ENCODE measurements at places on chromosomes 1 and 21.

- H3K4me3 ChIP-seq = no peak overlapping the region
- no peak for DNase-seq
- H3K27ac ChIP-seq = no peak overlapping the region
- peaks cover 18% of the 10 kb centered on the region for H3K4me1 ChIP-seq
These were observed 27.5 kb downstream of the DMBX1 start for GRCh38 chr1:46517010-46517600.

- H3K27me3 ChIP-seq = no peaks in the 10 kb centered on the region
- no peaks in the 10 kb centered on the region for H3K4me1 ChIP-seq
- no peak for DNase-seq
- H3K4me3 ChIP-seq = no peak overlapping the region
These were observed 19.3 kb upstream of the RAB3GAP2 start for GRCh38 chr1:220291580-220291979.

GRCh38 chr1:21814241-21814918 is 2.3 kb downstream of the LDLRAD2 start:
- DNase-seq = peak; percentile 72
- H3K4me3 ChIP-seq = no peak overlapping the region
- H3K27me3 ChIP-seq = peaks cover 22% of the 10 kb centered on the region
- no peak overlapping the region for H3K27ac ChIP-seq
- peaks cover 15% of the 10 kb centered on the region for H3K36me3 ChIP-seq
- H3K4me1 ChIP-seq = peaks cover 30% of the 10 kb centered on the region

DNA sequence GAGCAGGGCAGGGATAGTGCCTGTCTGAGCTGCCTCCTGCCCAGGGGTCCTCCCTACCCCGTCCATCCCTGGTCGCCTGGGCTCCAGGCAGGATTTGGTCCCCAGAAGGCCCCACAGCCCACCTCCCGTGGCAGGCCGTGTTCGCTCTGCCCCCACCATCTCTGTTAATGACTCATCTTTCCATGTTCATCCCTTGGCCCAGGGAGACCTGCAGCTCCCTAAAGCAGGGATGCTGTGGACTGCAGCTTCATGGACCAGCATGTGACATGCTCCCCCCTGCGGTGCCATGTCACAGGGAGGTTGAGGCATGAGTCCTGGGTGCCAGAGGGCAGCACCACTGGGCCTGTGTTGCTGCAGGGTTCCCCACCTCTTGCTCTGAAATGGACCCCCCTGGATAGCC is 26.8 kb downstream of the UBASH3A start:
- no peak for DNase-seq
- H3K36me3 ChIP-seq = no peaks in the 10 kb centered on the region
- no peak overlapping the region for H3K27ac ChIP-seq
- H3K4me1 ChIP-seq = peaks cover 3% of the 10 kb centered on the region
- no peak overlapping the region for H3K4me3 ChIP-seq
- peaks cover 8% of the 10 kb centered on the region for H3K27me3 ChIP-seq

- no peaks in the 10 kb centered on the region for H3K36me3 ChIP-seq
- no peak for DNase-seq
- no peak overlapping the region for H3K4me3 ChIP-seq
- no peaks in the 10 kb centered on the region for H3K27me3 ChIP-seq
- peaks cover 4% of the 10 kb centered on the region for H3K4me1 ChIP-seq
These were observed 64.1 kb upstream of the NTPCR start for GRCh38 chr1:232886271-232886670.

- no peaks in the 10 kb centered on the region for H3K36me3 ChIP-seq
- no peak overlapping the region for H3K27ac ChIP-seq
- peaks cover 2% of the 10 kb centered on the region for H3K4me1 ChIP-seq
These were observed 997.3 kb downstream of the AMY1C start for GRCh38 chr1:104746994-104747393.

DNA sequence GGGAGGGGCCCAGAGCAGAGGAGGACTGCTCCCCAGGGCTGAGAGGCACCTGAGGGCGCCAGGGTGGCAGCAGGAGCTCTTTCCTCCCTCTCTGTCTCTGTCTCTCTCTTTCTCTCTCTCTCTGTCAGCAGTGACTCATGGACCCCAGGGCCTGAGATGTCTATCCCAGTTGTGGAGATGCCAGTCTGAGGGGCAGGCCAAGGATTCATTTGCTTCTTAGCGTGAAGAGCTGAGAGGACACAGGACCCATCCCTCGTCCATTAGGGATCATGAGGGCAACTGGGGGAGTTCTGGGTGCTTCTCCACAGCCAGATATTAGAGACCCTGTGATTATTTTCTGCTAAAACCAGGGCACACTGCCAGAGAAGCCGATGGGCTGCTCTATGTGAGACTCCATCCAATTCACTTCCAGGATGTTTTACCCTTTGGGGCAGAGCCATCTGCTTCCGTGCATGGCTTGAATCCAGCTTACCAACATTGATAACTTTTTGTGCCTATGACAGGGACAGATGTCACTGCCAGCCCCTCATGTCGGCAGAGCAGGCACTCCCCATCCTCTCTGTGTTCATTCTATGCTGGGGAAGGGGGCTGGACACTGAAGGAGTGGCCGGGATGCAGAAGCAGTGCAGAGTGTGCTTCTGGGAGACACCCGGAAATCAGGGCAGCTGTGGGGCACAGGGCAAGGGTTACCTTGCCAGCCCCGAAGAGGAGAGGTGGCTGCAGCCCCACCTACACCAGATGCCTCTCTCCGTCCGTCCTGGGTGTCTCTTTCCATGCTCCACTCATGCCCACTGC is 4.1 kb upstream of the PCBP3 start:
- no peaks in the 10 kb centered on the region for H3K36me3 ChIP-seq
- no peak overlapping the region for H3K27ac ChIP-seq
- H3K4me3 ChIP-seq = no peak overlapping the region
- DNase-seq = no peak
- peaks cover 10% of the 10 kb centered on the region for H3K27me3 ChIP-seq

- H3K27me3 ChIP-seq = no peaks in the 10 kb centered on the region
These were observed 8.2 kb upstream of the TARBP1 start for GRCh38 chr1:234486858-234487840.

GRCh38 chr1:14980621-14981218 is 172.8 kb upstream of the TMEM51 start:
- peaks cover 17% of the 10 kb centered on the region for H3K4me1 ChIP-seq
- peak; percentile 16 for DNase-seq
- peaks cover 4% of the 10 kb centered on the region for H3K36me3 ChIP-seq
- peak overlapping the region; percentile 79 for H3K4me3 ChIP-seq
- H3K27me3 ChIP-seq = peaks cover 8% of the 10 kb centered on the region

DNA sequence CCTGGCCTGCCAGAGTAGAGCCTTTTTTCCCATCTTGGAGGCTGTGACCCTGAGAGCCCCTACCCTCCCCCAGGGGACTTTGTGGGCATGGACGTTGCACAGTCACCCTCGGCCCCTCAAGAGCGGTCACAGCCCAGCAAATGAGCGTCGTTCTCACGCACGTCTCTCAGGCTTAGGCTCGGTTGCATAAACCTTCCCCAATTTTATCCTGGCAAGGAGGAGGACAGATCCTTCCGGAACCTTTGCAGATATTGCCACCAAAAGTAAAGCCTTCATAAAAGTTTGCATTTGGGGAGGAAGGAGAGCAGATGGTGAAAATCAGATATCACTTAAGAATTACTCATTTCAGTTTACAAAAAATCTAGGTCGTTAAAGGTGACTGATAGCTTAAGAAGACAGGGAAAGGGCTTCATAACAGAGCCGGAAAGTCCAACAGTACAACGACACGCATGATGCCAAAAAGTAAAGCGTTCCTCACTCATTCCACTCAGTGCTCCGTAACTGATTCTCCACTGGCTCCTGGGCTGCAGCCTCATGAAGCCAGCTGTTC is 29.3 kb downstream of the PDE9A start:
- no peak overlapping the region for H3K4me3 ChIP-seq
- peaks cover 3% of the 10 kb centered on the region for H3K4me1 ChIP-seq
- peaks cover 18% of the 10 kb centered on the region for H3K36me3 ChIP-seq
- no peak overlapping the region for H3K27ac ChIP-seq
- peaks cover 10% of the 10 kb centered on the region for H3K27me3 ChIP-seq
- no peak for DNase-seq

GRCh38 chr1:81307786-81308185 is 492.9 kb upstream of the ADGRL2 start:
- no peak overlapping the region for H3K27ac ChIP-seq
- no peaks in the 10 kb centered on the region for H3K27me3 ChIP-seq
- no peaks in the 10 kb centered on the region for H3K36me3 ChIP-seq

- no peak overlapping the region for H3K4me3 ChIP-seq
- no peaks in the 10 kb centered on the region for H3K4me1 ChIP-seq
- peaks cover 1% of the 10 kb centered on the region for H3K27me3 ChIP-seq
These were observed 286.1 kb downstream of the LRRIQ3 start for GRCh38 chr1:73911849-73912248.

DNA sequence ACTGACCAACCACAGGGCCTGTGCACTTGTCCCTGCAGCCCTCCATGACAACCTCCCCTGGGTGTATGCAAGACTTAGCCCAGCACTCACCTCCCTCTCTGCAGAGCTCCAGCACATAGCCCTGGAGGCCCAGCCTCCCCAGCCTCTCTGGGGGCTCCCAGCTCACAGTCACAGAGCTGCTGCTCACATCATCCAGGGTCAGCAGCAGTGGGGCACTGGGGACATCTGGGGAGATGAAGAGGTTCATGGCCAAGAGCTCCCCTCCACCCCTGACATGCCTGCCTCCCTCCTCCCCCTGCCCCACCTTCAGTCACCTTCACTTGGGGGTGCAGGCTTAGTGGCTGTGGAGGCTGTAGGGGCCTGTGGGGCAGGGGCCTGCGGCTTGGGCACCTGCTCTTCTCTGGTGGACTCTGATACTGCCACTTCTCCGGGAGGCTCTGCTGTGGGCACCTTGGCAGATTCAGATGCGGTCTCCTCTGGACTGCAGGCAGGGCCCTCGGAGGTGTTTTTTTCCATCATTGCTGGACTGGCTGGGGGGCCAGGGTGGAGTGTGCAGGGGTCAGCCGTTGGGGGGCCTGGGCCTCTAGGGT is at the start of gene MYBPH:
Gene MYBPH, minus strand, starts transcription at position 590 of the 590 bp plus-strand sequence. Its CDS starts 71 bp downstream, at position 519.
- peaks cover 1% of the 10 kb centered on the region for H3K27me3 ChIP-seq
- H3K27ac ChIP-seq = no peak within 1 kb of the TSS
- H3K4me1 ChIP-seq = peaks cover 10% of the 10 kb centered on the region
- no peak for DNase-seq
- no peaks in the 10 kb centered on the region for H3K36me3 ChIP-seq
- no peak within 1 kb of the TSS for H3K4me3 ChIP-seq

DNA sequence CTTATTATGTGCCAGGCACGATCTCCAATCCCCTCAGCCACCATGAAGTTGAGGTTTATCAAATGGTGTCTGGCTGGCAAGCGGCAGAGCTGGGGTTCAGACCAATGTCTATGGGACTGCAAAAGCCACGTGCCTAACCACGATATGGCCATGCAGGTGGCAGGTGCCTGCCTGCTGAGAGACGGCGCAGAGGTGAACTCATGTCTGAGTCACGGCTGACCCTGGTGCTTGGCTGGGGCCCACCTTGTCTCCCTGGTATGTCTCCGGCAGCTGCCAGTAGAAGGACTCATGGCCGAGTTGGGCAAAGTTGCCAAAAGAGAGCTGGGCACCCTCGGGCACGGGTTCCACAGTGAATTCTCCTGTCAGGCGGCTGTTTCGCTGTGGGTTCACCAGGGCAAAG is 59.9 kb downstream of the LDLRAD2 start:
- DNase-seq = no peak
- peaks cover 18% of the 10 kb centered on the region for H3K27me3 ChIP-seq
- H3K36me3 ChIP-seq = peaks cover 43% of the 10 kb centered on the region
- peak overlapping the region; percentile 62 for H3K4me3 ChIP-seq
- H3K4me1 ChIP-seq = peaks cover 2% of the 10 kb centered on the region

DNA sequence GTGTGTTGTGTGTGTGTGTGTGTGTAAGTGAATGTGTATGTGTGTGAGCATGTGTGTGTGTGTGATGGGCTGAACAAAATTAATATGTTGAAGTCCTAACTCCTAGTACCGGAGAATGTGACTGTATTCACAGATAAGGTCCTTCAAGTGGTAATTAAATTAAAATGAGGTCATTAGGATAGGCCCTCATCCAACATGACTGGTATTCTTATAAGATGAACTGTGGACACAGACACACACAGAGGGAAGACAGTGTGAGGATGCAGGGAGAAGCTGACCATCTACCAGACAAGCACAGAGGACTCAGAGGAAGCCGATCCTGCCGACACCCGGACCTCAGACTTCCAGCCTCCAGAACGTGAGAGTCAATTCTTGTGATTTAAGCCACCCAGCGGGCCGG is 91.2 kb upstream of the PGBD5 start:
- peaks cover 5% of the 10 kb centered on the region for H3K4me1 ChIP-seq
- DNase-seq = no peak
- H3K27ac ChIP-seq = no peak overlapping the region
- no peak overlapping the region for H3K4me3 ChIP-seq

GRCh38 chr21:17388226-17388625 is 124.6 kb upstream of the CXADR start:
- no peaks in the 10 kb centered on the region for H3K27me3 ChIP-seq
- no peak for DNase-seq
- H3K4me1 ChIP-seq = peaks cover 2% of the 10 kb centered on the region
- no peak overlapping the region for H3K4me3 ChIP-seq

GRCh38 chr1:201275253-201275666 is 8.0 kb upstream of the PKP1 start:
- DNase-seq = no peak
- H3K4me1 ChIP-seq = peaks cover 15% of the 10 kb centered on the region
- peaks cover 13% of the 10 kb centered on the region for H3K27me3 ChIP-seq
- H3K36me3 ChIP-seq = no peaks in the 10 kb centered on the region

DNA sequence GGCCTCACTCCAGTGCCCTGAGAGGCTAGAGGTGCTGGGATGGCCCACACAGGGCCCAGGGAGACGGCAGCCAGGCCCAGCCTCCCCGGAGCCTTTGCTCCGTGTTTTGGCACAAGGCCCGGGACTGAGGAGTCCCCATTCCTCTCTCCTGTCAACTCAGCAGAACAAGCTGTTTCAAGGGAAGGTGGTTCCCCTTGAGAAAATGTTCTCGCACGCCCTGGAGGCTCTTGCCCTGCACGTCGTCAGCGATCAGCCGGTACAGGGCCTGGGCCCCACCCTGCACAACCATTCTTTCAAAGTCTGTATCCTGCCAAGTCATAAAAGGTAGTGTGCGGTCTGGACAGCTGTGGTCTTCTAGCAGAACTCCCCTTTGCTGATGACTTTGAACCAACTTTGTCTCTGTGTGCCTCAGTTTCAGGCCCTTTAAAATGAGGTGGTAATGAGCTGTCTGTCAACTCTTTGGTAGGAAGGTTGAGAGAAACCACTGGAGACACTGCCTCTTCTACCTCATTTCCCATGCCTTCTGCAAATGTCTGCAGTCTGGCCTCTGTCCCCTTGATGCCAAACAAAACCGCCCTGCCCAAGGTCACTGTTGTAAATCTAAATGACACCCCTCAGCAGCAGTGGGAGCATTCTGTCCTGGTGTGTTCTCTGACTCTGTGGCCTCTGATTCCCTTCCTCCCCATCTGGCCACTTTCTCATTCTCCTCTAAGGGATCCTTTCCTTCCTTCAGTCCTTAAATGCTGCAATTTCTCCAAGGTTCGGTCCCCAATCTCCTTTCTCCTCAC is 138.6 kb upstream of the JUN start:
- peaks cover 2% of the 10 kb centered on the region for H3K27me3 ChIP-seq
- H3K27ac ChIP-seq = no peak overlapping the region

GRCh38 chr21:42526379-42526727 is 12.7 kb downstream of the SLC37A1 start:
- no peak overlapping the region for H3K27ac ChIP-seq
- peaks cover 12% of the 10 kb centered on the region for H3K4me1 ChIP-seq
- DNase-seq = no peak
- peaks cover 3% of the 10 kb centered on the region for H3K27me3 ChIP-seq
- peaks cover 4% of the 10 kb centered on the region for H3K36me3 ChIP-seq
- H3K4me3 ChIP-seq = no peak overlapping the region

GRCh38 chr1:16920951-16921350 is 780 bp upstream of the CROCC start:
- H3K27ac ChIP-seq = no peak overlapping the region
- H3K4me1 ChIP-seq = peaks cover 21% of the 10 kb centered on the region
- peaks cover 10% of the 10 kb centered on the region for H3K36me3 ChIP-seq

GRCh38 chr1:160144921-160145320 is 6.5 kb upstream of the ATP1A4 start:
- peaks cover 7% of the 10 kb centered on the region for H3K36me3 ChIP-seq
- H3K27ac ChIP-seq = no peak overlapping the region
- no peak overlapping the region for H3K4me3 ChIP-seq
- peaks cover 10% of the 10 kb centered on the region for H3K4me1 ChIP-seq

All from endothelial cell (in vitro differentiated cells).